ENCODE measurements at places on chromosomes 7 and 10.

GRCh38 chr10:29998142-29998808 lies 61.1 kb downstream of the JCAD start:
- peak; percentile 81 for DNase-seq

DNA sequence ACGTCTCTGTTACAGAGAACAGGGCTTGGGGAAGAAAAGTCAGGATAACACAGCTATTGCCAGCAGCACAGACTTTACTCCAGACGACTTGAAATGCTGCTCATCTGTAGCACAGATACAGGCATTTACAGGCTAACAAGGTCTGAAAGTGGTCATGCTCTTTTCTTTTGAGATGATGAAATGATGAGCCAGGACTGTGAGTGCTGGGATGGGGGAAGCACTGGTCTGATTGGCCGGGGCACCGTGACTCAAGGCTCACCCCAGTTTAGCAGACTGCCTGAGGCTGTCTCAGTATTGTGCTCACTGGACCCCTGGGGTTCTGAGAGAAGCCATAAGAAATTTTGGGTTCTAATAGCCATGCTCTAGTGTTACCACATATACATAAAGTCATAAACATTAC lies 12.4 kb downstream of the SMKR1 start:
- no peak for DNase-seq

DNA sequence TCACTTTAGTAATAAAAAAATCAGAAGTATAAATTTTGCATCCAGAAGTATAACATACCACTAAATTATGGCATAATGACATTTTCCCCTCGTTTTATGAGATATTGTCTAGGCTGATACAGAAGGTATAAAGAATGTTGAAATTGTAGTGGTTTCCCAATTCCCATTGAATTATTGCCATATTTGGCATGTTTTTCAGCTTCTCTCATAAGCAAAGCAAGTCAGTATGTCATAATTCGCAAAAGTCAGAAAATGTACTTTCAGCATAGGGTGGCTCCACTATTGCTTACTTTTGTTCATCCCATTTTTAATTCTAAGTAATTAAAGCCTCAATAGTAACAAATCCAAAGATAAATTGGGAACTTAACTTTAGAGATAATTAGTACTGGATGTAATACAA lies 19.7 kb upstream of the PTPRZ1 start:
- no peak for DNase-seq

DNA sequence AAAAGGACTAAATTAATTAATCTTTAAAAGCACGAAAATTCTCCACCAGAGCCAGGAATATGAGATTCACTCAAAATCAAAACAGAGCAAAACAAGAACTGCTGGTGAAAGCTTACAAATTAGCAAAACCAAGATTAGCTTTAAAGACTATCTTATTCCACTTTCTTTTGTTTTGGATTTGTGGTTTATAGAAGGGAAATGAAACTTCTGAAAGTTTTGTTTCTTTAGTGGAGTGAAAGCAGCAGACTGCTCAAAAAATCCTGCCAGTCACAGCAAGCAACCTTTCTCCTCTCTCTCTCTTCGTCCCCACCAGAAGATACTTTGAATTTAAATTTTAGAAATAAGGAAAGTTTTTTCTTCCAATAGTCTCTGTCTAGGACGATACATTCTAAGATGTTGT lies 7.8 kb downstream of the ACTA2 start:
- no peak for DNase-seq

DNA sequence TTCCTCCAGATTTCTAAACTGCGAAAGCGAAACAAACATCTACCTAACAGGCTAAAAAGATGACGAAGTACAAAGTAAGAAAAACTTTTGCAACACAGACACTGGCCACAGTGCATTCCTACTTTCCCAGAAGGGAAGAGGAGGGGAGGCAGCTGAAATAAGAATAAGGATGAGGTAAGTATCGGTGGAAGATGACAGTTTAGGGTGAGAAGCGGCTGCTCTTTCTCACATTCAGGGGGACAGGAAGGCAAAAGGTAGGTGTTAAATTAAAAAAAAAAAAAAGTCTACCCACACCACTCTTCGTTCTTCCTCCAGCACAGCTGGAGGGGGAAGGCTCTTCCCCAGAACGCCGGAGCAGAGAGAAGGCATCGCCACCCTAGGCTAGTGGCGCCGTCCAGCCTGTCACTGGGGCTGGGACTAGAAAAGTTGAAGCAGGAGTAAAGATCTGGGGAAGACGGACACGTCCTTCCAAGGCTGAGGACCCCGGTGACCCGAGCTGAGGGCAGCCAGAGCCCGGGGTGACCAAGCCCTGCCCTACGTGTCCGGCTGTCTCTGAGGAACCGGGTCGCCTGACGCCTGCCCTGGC lies 846 bp downstream of the DNAJC1 start:
- no peak for DNase-seq

GRCh38 chr10:104342941-104343411 lies 4.7 kb upstream of the ITPRIP start:
- DNase-seq: no peak

DNA sequence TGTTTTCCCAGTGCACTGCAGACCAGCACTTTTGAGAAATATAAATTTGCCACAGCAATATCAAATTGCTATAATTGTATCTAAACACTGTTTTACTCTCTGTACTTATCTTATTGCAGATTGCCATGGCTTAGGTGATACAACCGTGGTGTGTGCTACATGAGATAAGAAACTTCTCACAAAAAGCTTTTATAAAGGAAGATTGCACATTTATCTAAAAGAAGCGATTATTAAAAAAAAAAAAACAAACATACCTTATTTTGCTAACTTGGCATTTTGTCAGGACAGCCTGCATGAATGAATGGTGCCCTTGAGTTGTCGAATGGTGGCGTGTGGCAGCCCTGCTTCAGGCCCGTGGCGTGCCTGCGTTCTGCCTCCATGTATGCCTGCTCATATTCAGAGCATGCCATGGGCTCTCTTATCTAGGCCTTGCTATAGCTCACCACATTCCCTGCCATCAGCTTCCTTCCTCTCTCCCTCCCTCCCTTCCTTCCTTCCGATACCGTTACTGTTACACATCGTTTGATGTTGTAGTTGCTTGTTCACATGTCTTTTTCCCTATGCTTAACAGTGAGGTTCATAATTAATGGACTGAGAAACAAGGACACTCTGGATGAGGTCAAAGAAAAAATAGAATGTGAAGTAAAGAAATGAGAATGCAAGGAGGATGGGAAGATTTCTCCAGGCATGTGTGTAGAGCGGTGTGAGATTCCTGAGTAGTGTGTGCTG lies 34.9 kb downstream of the PRKAR2B start:
- no peak for DNase-seq

DNA sequence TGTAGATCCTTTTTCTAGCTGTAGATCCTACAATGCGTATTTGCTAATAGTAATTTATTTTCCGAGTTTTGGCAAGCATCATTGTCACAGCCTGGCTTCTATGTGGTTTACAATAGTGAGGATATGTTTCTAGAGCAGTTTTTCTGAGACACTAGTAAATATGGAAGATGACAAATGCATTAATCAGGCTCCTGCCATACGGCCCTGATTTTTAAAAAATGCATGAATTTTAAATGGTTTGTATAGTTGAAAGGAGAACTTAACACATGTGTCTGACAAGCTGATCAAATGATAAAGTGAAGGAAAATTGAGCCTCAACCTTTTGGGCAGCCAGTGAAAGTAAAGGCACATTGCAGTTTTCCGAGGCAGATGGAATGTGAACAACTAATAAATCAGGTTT lies 354.1 kb downstream of the EXOC4 start:
- no peak for DNase-seq

- no peak for DNase-seq
Measured at GRCh38 chr10:87685832-87686574, 26.3 kb downstream of the PAPSS2 start.

DNA sequence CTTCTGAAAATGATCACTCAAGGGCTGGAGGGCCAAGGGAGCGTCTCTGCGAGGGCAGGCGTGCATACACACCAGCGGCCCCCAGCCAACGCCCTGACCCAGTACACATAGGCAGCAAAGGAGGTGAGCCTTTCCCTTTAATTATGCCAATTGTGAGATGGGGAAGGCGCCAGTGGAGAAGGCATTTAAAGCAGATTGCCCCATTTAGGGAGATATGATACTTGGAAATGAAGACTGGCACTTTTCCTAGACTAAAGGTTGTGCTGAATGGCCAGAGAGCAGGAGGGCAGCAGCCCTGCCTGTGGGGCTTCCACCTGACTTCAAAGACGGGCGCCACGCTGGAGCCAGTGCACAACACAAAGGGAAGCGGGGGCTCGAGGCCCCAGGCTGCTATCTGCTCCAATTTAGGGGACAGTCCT lies 24.1 kb downstream of the HIPK2 start:
- no peak for DNase-seq

DNA sequence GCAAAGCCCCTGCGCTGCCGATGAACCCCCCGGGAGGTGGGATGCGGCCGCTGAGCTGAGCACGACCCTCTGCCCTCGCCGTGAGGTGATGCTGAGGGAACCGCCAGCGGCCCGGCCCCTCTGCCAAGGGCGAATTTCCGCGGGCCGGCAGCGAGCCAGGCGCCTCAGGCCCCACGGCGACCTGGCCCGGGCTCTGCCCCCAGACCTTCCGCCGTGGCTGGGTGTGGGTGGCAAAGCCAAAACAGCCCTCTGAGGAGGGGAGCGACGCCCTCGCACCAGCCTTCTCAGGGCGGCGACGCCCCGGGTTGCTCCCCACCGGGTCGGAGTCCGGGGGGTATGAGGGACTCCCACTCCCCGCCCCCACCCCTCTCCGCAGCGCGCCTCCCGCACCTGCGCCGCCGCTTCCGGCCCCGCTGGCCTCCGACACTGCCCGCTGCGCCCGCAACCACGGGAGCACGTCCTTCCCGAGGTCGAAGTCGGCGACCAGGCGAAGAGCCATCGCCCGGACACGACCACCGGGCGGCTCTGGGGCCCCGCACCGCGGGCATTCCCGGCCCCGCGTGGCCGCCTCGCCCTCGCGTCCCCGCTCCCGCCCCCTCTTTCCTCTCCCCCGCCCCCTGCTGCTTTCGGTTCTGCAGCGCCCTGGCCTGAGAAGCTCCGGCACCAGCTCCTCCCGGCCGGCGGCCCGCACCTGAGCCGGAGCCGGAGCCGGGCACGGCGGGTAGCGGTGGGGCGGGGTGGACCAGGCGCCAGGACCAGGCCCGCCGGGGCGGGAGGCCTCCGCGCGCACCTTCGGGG lies at the start of gene GSAP:
TSS of gene GSAP (minus strand) at position 527 of the 798 bp plus-strand sequence. CDS start at position 499, 28 bp downstream.
- peak; percentile 58 for DNase-seq

DNA sequence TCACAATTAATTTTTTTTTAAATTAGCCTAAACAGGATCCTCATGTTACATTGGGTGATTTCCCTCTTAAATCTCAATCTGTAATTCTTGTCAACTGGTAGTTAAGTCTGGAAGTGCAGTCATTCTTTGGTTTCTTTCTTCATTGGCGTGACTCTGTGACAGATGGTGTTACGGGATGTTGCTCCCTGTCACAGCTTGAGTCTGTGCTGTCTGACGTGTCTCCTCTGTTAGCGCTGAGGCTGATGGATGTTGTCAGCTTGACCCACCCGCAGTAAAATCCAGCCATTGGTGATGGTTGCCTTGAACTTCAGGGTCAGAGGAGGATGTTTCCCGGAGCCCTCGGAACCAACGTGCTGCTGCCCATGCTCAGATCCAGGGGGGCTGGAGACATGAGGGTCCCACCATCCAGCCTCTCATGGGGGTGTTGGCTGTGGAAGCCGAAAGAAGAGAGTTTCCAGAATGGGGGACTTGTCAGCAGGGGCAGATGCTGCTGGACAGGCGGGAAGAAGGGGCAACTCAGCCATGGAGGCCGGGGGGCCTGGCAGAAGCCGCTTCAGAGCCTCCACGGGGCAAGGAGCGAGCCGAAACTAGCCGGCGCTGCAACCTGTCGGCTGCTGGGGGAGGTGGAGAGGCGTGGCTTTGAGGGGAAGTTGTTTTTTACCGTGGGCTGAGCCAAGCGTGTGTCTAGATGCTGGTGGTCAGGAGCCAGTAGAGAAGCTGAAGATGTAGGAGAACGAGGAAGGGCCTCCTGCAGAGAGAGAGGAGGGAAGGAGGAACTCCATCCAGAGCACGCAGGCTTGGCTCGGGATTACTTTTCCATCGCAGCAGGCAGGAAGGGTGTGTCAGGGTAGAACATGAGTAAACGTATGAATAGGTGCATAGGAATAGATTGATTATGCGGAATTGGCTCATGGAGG lies 3.5 kb downstream of the SUN1 start:
- no peak for DNase-seq
